ENCODE measurements at places on chromosomes 16 and 17.
A peak's percentile ranks its signal among the peaks of the same experiment; 100 is the strongest.

DNA sequence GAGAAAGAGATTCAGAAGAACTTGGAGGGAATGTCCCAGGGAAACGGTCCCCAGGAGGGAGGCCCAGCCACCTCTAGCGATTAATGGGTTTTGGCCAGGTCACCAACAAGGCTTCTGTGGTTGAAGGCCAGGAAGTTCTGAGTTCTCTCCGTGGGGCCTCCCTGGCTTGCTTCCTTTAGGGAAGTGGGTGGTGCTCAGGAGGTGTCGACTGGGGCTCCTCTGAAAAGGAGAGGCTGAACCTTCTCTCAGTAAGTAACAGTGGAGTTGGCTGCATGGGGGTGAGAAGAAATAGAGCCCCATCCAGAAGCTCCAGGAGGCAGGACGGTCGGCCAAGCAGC is 77.1 kb upstream of the GSE1 start:
- DNase-seq: peak; percentile 50

DNA sequence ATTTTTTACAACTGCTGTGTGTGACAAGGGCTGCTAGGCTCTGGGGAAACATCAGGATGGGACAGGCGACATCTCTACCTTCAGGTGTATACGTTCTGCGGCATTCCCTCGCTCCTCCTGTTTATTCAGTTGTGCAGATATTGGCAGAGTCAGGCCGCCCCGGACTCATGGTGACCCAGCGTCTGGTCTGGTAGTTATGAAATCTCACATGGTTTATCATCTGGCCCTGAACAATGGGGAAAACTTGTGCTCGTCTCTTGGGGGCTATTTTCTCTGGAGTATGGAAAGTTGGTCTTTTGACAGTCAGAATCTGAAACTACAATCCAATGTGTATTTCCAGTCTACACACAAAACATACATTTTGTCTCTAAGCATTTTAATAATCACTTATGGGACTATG is 3.3 kb downstream of the MARCHF10 start:
- DNase-seq: no peak

- no peak for DNase-seq
Observed at GRCh38 chr16:64543441-64543840, 578.4 kb downstream of the CDH11 start.

DNA sequence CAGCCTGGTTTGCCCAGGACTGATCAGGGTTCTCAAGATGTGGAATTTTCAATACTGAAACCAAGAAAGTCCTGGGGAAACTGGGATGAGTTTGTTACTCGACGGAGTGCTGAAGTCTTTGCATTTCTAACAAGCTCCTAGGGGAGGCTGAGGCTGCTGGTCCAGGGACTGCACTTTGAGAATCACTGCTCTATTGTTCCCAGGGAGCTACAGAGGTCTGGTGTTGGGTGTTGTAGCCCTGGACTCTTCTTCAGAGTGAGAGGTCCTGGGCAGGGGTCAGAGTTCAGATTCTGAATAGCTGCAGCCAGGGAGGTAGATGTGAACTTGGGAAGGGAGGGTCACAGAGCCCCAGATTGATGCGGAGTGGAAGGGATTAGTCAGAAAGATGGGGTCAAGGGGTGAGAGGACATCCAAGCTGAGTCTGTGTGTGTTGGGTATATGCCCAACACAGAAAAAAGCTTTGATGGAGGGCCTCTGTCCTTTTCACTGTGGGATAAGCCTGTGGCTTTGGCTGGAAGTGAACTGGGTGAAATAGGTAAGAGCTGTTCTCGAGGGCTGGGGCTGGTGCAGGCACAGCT is 14.1 kb downstream of the TMEM238L start:
- no peak for DNase-seq

GRCh38 chr17:49692751-49693150 is 14.9 kb upstream of the SPOP start:
- DNase-seq: no peak

DNA sequence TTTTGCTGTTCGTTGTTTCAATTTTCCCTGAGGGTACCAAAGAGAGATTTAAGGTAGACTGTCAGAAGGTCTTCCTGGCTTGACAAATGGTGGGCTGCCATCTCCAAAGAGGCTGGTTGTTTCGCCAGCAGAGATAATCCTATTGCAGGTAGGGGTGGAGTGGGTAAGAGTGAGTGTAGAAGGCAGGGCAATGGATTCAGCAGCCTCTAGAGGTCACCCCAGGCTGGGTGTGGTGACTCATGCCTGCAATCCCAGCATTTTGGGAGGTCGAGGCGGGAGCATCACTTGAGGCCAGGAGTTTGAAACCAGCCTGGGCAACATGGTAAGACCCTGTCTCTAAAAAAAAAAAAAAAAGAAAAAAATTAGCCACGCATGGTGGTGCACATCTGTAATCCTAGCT is 34.6 kb downstream of the DCAKD start:
- DNase-seq: no peak

Measured in hematopoietic multipotent progenitor cell (in vitro differentiated cells).